NCI-H1092 treated with DMSO at 0.1 percent for 48 hours (cell line): ENCODE measurements at places on chromosomes 7 and 10.
A peak's percentile ranks its signal among the peaks of the same experiment; 100 is the strongest.

GRCh38 chr10:105699504-105699903, 1058.4 kb downstream of the SORCS3 start:
- no peak for DNase-seq

GRCh38 chr10:30309403-30309802, 39.7 kb downstream of the MTPAP start:
- no peak for DNase-seq

DNA sequence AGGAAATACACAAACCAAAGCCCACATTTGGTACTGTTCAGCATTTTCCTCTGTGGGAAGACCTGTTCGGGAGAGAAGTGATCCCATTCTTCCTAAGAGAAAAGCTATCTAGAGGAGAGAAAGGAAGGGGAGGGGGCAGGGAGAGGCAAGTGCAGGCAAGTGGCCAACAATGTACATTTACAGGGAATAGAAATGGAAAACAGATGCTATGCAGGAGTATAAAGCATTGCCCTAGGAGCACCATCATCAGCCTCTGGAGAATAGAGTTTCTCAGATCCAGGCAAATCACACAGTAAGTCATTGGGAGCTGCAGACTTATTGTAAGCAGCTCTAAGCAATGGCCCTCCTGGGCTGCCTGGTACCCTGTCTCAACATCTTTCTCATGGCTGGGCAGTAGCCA, 424.4 kb upstream of the AUTS2 start:
- DNase-seq: no peak

DNA sequence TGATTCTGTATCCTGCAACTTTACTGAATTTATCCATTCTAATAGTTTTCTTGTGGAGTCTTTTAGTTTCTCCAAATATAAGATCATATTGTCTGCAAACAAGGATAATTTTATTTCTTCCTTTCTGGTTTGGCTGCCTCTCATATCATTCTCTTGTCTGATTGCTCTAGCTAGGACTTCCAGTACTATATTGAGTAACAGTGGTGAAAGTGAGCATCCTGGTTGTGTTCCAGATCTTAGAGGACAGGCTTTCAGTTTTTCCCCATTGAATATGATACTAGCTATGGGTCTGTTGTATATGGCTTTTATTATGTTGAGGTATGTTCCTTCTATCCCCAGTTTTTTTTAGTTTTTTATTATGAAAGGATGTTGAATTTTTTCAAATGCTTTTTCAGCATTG, 28.2 kb downstream of the KLHL7 start:
- DNase-seq: no peak

GRCh38 chr7:73353243-73353642, 25.3 kb downstream of the FKBP6 start:
- DNase-seq: no peak

DNA sequence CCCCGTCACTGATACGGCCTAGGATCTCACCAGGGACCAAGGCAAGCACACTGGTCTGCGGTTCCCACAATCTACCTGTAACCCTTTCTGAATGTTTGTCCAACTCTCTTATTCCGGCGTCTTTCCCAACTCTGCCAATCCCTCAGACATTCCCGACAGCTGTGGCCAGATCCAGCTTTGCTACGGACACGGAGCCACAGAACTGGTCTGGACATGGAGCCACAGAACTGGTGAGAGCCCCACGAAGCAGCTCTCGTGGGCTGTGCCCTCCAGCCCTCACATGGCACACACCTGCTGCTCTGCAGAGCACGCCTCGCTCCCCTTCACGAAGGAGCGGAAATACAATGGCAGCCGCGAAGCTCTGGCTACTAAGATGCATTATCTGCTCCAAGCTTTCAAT, 376.8 kb downstream of the DNAJB6 start:
- no peak for DNase-seq

DNA sequence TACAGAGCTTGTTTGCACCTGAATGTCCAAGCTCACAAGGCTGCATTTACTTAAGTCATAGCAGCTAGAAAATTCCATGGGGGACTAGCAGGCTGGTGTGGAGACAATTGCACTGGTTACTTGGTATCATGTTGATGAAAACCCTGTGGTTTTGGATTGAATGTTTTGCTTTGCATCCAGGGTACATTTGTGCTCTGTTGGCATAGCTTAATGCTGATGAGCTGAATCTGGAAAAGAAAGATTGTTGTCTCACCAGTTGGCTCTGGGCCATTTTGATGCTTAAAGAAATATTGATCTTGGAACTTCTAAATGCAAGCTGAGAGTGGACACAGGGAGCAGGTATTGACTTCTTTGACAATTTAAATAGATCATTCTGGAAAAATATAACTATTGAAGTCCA, 122.5 kb upstream of the MBL2 start:
- DNase-seq: peak; percentile 0

DNA sequence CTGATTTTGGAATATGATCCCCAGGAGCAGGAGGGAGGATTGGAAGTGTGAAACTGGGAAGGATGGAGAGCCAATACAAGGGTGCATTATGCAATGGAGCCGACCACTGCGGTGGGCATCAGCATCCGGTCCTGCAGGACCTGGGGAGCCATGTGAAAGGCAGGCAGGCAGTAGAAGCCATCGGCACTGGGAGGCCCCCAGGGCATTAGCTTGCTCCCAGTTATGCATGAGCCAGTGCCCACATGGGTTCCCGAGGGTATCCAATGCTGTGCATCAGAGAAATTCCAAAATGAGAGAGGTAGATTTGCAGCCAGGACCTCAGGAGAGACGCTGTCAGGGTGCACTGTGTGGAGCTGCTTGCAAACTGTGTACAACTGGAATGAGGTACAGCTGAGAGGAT, 8.7 kb upstream of the KCP start:
- DNase-seq: no peak

DNA sequence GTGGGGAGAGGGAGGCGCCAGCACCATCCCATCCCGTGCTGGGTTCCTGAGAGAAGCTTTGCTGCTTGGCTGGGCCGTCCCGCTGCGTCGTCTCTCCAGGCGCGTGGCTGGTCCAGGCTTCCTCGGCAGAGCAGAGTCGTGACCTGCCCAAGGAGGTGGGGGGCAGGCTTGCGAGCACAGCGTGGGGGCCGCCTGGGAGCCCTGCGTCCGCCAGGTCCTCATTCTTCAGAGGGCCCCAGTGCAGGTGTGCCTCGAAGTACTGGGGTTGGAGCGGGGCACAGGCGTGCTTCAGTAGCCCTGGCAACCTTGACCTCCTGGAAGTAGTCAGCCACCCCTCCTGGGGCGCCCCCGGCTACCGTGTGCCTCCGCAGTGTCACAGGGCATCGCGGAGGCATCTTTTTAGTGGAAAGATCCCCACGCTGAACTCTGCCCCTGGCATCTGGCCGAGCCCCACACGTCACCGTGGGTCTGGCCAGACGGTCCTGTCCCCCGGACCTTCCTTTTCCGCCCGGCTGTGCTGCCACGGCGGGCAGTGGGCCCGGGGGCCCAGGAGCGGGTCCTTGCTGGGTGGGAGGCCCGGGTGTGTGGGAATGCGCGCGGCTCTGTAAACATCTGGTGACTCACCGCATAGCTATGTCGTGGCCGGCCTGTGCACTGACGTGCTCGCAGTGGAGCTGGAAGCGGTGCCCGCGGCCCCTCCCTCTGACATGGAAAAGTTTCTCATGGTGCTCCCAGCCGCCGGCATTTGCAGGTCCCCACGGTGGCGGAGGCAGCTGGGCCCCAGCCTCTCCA, 6.4 kb downstream of the MAFK start:
- no peak for DNase-seq

DNA sequence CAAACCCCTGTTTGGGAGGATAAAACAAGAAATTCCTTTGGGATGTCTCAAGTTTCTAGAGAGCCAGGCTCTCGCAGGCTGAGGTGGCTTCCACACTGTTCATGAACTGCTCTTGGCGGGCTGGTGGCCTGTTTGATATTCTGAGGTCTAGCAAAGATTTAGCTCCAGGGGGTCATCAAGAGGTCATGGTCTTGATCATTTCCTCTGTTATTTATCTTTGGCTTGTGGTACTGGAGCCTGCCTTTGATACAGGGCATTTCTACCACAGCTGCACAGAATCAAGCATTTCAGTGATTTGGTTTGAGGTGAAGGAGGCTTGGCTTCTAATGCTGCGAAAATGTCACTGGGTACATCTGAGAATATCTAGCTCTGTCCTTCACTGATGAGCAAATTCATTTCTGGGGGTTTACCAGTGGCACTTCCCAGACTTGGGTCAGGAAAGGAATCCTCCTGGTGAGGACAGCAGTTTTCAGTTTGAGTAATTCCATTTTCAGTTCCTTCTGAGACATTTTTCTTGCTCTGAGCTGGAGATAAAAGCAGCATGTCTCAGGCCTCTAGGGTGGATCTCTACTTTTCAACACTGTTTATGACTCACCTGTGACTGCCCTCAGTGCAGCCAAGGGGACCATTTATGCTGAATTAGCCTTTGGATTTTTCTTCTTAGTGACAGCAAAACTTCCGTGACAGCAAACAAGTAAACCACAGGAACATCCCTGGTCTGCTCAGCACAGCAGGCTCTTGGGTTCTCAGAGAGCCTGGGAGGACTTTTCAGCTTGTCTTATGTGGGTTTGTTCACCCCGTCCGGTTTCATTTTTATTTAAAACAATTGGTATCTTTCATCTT, 312.0 kb downstream of the RNLS start:
- no peak for DNase-seq

- DNase-seq: no peak
These were observed 1.3 kb upstream of the VDAC2 start for GRCh38 chr10:75209086-75209920.

GRCh38 chr10:73439055-73439454, 5.7 kb upstream of the MSS51 start:
- DNase-seq: no peak

GRCh38 chr7:42065942-42066341, 171.1 kb downstream of the GLI3 start:
- DNase-seq: no peak
